ENCODE measurements at places on chromosomes 4 and X.

DNA sequence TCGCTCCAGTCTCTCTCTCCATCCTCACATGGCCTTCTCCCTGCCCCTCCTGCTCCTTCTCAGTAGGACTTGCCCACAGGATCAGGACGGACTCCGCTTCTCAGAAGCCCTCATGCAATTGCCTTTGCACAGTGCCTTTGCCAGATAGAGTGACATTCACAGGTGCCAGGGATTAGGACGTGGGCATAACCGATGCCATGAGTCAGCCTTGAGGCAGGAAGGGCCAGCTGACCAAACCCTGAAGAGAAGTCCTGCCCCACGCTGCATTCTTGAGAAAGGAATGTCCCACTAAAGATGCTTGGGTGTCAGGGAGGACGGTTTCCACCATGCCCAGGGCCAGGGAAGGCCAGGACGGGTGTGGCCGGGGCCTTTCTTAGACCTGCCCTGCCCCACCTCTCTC lies 6.6 kb upstream of the GRPEL1 start:
- no peak for DNase-seq

GRCh38 chrX:108438110-108438623 lies at the start of gene COL4A6:
COL4A6 (minus strand) TSS chrX:108438422; CDS start chrX:108438196, 226 bp downstream.
- DNase-seq = no peak

- DNase-seq = no peak
Measured at GRCh38 chrX:51461053-51462044, 35.0 kb downstream of the NUDT11 start.

DNA sequence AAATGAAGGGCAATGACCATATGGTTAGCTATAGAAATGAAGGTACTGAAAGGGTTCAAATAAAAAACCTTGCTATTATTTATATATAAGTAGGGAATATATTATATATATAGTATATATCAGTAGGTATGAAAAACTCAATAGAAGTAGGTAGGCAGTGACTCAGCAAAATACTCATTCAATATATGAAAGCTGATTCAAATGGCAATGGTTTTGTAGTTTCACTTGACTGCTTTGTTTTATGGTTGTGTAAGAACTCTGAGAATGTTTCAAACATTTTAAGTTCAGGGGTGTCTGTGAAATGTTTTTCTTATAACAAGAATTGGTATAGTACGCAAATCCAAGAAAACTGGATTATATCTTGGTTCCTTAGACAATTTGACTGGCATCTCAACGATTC lies 4.1 kb downstream of the ZNF280C start:
- DNase-seq = no peak

DNA sequence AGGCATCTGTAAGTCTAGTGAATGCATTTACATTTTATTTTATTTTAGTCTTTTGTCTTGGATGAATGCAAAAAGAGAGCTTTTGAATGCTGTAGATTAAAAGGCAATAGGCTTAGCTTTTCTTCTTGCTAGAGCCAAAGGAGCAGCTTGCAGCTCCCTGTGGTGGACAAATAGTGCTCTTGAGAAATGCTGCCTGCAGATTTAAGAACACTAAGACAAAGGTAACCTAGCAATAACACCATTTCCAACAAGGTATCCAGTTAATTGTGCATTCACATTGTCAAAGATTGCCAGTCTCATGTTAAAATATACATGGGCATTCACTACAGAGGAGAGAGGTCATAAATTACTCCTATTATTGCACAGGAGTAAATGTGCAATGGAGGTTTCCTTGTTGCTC lies 859.2 kb upstream of the PRKX start:
- no peak for DNase-seq

- DNase-seq = peak; percentile 5
Measured at GRCh38 chr4:55866973-55867574, 13.6 kb downstream of the EXOC1 start.

GRCh38 chrX:118948270-118948669 lies 26.1 kb upstream of the LONRF3 start:
- DNase-seq = no peak

DNA sequence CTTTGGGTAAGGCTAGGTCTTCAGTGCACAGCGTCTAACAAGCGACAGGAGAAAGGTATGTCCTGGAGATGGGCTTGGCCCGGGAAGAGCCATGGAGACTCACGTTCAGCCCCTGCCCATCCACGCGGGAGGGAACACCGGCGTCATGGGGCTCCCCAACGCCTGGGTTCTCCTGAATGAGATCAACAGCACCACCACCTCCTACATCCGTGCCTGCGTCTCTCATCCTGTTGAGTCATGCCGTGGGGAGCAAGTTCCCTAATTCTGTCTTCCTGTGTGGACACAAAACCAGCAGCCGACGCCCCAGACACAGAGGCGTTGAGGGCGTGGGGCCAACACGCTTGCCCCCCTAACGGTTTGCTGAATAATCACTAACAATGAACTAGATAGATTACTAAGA lies 20.1 kb upstream of the IL3RA start:
- peak; percentile 8 for DNase-seq

- no peak for DNase-seq
Measured at GRCh38 chr4:140186651-140187315, 32.8 kb upstream of the MAML3 start.

- no peak for DNase-seq
Measured at GRCh38 chrX:107686792-107687191, 58.5 kb downstream of the PRPS1 start.

DNA sequence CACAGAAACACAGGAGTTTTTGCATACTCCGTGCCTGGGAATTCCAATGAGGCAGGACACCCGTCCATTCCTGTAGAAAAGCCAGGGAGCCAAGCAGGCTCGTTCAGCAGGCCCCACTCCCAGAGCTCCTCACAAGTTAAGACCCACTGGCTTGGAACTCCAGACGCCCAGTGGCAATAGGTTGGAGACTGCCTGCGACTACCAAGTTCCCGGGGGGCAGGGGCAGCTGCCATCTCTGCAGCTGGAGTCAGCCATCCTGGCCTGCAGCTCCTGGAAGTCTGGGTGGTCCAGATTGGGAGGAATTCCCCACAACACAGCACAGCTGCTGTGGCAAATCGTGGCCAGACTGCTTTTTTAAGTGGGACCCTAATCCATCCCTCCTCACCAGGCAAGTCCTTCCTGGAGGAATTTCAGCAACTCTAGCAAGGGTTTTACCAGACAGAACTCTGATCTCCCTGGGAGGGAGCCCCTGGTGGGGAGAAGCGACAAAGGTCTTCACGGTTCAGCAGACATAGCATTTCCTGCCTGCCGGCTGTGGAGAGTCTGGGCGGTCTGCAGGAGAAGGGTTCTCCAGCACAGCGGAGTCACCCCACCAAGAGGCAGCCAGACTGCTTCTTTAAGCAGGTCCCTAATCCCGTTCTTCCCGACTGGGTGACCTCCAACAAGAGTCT lies 231.9 kb downstream of the STPG2 start:
- DNase-seq = no peak

DNA sequence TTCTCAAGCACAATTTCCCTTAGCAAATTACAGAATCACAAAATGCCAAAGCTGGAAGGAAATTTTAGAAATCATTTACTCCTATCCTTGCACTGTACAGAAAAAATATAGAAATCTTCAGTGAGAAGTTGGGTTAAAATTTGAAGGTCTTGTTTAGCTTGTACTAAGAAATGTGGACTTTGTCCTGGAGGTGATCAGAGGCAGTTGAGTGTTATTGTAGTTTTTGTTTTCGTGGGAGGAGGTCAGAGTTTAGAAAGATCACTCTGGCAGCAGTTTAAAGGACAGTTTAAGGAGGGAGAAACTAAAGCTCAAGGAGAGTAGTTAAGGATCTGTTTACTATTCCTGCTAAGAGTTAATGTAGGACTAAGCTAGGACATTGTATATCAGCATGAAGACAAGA lies 54.4 kb upstream of the CXorf51B start:
- no peak for DNase-seq

DNA sequence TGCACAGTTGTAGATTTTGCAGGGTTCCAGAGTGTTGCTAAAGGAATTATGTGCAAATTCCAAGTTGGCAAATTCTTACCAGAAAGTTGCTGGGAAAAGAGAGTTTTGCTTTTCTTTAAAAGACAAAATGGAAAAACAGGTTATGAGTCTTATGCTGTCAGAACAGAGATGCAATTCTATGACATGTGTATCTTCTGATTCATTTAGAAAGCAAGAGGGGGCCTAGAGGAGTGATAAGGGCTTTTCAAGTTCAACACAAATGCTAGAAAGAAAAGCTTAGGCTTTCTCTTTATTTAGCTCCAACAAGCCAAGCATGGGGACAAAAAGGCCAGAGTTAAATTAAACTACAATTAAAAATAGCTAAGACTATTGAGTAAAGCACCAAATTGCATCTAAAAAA lies 72.4 kb upstream of the GATB start:
- DNase-seq = no peak

DNA sequence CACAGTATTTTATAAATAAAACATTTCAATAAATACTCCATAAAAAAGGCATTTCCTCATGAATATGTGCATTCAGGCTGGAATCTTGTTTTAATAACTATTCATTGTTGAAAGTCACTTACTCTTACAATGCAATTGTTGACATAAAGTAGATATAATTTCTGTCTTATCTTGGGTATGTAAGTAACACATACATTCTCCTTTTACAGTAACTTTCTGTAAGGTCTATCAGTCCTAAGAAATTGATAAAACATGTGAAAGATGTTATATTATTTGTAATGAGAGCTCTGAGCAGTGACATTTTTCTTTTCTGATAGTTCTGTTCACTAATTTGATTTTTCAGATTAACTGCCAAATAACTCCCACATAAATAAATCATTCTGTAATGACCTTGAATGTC lies 1249.2 kb downstream of the STIM2 start:
- DNase-seq = no peak

DNA sequence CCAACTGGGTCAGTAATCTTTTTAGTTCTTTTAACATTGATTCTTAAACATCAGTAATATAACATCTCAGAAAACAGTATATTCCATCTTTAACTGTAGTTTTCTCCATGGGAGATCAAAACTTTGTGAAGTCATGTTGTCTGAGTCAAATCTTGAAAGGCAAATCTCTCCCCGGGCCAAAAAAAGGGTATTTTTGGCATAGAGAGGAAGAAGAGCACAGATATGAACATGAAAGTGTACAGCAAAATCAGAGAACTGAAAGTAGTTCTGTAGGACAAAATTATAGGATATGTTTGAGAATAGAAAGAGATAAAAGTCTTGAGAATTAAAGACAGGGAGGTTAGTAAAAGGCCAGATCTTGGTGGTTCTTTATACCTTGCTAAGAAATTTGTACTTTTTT lies 176.4 kb upstream of the GYPA start:
- DNase-seq = no peak

GRCh38 chrX:41384051-41384705 lies 50.2 kb downstream of the DDX3X start:
- DNase-seq = peak; percentile 58

DNA sequence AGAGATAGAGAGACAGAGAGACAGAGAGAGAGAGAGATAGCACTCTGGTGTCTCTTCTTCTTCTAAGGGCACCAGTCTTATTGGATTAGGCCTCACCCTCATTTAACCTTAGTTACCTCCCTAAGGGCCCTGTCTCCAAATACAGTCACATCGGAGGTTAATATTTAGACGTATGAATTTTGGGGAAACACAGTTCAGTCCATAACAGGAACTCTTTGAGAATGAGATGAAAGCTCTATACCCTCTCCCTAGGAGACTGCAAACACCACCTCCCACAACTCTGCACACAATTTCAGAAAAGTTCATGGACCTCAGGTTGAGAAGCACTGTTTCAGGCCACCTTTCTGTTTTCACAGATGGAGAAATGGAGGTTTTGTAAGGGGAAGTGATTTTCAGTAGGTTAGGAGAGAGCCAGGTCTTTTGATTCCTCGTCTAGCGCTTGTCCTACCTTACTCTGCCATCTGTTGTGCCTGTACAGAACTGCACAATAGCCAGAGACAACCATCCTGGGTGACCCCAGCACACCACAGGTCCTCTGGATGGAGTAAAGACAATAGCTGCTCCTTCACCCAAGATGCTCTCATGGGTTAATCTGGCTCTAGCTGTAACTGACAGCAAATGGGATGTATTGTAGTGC lies 16.9 kb upstream of the LOC101059915 start:
- no peak for DNase-seq

DNA sequence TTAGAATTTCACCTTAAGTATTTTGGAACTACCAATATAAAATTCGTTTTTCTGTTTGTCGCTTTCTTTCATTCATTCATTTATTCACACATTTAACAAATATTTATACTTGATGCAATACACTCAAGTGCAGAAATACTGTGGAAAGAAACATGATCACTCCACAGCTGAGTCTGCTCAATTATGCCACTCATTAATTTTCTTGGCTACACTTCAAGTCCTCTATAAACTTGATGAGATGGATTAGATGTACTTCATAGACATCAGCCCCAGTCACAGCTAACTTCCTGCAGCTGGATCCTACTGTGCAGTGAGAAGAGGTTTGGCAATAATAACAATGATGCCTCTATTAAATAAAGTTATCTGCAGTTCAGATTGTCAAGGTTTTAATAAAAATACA lies 208.1 kb downstream of the PDGFC start:
- no peak for DNase-seq

GRCh38 chrX:50577326-50577725 lies 106.7 kb upstream of the DGKK start:
- DNase-seq = no peak

DNA sequence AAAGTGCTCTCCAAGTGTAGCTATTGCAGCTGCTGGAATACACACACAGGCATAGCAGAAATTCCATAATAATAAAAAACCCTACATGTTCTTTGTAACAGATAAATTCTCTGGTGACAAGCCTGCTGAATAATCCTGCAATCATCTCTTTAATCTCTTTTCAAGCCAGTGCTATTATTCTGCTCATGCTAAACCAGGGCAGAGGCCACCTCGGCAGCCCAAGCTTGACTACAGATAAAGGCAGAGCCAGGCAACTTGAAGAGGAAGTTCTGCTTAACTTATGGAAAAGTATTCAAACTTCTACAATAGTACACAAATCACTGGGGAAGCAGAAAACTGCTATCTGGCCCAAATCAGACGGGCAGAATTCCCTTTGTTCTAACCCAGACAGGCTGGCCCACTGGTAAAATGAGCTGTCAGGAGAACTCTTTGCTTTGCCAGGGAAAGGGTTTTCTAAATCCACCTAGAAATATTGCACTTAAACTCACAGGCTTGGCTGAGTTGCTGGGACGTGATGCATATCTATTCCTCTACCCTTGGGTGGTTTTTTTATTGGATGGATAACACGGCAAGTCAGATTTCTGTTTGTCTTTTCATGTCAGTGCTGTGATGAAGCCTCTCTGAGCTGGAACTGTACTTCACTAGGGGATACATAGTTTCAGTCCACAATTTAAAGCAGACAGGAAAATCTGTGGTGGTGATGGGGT lies 70.5 kb downstream of the GATB start:
- DNase-seq = no peak

DNA sequence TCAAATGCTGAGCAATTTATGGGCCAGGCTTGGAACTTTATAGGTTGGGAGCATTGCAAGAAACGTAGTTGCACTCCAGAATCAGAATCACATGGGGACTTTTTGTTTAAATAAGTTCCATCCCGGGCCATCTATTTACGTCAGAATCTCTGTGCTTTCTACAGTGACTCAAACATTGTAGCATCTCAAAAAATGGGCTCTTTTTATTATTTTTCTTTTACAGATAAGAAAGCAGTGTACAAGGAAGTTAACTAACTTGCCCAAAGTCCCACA lies 10.2 kb downstream of the CC2D2A start:
- DNase-seq = no peak

GRCh38 chr4:38769857-38770256 lies 12.9 kb downstream of the TLR10 start:
- DNase-seq = no peak

- no peak for DNase-seq
Measured at GRCh38 chrX:153491351-153491914, 3.3 kb upstream of the BGN start.
